ENCODE measurements at places on chromosomes 2 and 18.

GRCh38 chr2:15195813-15196212, 365.3 kb downstream of the NBAS start:
- ATAC-seq, result no peak

DNA sequence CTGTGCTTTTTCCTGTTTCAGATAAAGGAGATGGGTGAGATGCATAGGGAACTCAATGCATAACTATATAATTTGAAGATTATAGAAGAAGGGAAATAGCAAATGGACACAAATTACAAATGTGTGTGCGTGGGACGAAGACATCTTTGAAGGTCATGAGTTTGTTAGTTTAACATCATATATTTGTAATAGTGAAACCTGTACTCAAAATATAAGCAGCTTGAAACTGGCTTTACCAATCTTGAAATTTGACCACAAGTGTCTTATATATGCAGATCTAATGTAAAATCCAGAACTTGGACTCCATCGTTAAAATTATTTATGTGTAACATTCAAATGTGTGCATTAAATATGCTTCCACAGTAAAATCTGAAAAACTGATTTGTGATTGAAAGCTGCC, 16.4 kb upstream of the MSH2 start:
- no peak for ATAC-seq

GRCh38 chr2:75456111-75456510, 104.6 kb downstream of the EVA1A start:
- no peak for ATAC-seq

DNA sequence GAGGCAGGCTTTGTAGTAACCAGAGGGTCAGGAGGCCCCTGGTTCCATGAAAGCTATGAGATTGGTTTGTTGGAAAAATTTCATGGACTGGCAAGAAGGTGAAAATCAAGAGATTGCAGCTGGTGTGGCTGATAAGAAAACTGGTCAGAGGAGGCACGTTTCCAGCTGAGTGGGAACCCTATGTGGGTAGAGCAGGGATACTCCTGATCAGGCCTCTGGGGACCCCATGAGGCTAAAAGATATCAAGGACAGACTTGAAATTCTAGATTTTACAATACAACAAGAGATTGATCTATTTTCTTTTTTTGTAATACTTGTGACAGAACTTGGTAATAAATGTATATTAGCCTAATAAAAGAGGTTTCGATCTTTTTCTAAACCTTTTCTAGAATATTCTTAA, 1615.1 kb downstream of the DPP10 start:
- no peak for ATAC-seq

GRCh38 chr18:76255070-76255683, 239.9 kb downstream of the ZNF516 start:
- ATAC-seq, result no peak

- ATAC-seq, result peak; percentile 47
Measured at GRCh38 chr2:215967590-215968378, 45.6 kb downstream of the MREG start.

- no peak for ATAC-seq
Measured at GRCh38 chr2:41933585-41934320, 114.1 kb upstream of the PKDCC start.

GRCh38 chr2:6791682-6792081, 74.0 kb downstream of the CMPK2 start:
- no peak for ATAC-seq

DNA sequence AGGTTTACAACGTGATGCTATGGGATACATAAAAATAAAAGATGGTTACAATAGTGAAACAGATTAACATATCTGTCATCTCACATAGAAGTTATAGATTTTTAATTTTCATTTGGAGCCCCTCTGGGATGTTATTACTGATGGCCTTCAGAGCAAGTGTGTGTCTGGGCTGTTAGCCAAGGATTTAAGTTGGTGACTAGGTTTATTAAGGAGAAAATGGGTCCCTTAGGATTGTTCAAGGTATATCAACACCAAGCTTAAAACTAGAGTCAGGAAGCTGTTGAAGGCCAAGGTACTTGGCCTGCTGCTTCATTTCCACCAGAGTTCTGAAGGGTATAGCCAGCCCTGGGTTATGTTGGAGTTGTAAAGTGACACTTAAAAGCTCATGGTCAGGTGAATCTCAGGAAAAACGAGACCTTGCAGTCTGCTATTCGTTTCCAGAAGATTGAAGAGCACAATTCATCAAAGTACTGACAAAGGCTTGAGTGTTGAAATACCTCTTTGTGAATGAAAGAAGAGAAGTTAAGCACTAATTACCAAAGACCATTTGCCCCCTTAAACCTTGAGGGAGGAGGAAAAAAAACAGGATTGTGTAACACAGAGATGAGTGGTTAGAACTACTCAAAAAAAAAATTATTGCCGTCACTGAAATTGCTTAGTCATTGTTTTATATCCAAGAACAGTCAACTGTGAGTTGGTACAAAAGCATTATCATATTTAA, 48.4 kb downstream of the MAP2 start:
- no peak for ATAC-seq

DNA sequence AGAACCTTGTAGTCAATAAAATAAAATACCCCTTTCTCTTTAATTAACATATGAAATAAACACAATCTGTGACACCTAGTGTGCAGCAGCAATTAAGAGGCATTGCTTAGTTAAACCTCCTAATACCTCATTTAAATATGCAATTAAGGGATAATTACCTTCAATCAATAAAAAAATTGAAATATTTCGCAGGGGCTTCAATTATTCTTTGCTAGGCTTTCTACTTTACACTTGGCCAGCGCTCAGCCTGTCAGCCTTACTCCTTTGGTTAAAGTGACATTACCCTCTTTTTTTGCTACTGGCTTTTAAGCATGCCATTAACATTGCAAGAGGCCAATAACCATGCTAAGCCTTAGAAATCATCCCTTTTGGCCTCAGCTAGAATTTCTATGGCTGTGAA, 327.5 kb upstream of the ZNF521 start:
- no peak for ATAC-seq

DNA sequence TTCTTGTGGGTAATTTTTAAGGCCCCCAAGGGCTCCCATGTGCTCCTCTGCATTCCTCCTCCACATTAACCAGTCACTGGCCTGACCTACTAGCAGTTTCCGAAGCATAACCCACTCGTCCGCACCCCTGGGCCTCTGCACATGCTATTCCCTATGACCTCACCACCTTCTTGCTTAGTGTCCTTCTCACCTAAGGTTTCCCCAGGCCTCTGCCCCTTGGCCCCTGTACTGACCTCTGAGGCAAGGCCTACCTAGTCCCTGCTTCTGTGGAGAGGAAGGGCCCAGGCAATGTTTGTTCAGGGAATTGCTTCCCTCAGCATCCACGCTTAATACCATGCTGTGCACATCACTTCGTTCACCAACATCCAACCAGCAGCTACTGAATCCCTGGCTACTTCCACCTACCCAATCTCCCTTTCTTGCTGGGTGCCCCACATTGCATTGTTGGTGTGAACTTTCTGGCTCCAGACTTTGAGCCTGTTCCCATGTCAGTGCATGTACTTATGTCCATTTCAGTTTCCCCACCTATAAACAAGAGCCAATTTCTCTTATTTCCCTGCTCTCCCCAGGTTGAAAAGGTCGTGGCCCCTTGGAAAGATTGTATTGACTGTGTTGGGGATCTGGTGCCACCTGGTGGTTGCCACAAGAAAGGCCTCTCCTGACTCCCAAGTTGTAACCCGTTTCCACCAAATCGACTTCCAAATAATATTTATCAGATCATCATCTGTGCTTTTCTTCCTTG, 19.2 kb upstream of the TMEM177 start:
- no peak for ATAC-seq

DNA sequence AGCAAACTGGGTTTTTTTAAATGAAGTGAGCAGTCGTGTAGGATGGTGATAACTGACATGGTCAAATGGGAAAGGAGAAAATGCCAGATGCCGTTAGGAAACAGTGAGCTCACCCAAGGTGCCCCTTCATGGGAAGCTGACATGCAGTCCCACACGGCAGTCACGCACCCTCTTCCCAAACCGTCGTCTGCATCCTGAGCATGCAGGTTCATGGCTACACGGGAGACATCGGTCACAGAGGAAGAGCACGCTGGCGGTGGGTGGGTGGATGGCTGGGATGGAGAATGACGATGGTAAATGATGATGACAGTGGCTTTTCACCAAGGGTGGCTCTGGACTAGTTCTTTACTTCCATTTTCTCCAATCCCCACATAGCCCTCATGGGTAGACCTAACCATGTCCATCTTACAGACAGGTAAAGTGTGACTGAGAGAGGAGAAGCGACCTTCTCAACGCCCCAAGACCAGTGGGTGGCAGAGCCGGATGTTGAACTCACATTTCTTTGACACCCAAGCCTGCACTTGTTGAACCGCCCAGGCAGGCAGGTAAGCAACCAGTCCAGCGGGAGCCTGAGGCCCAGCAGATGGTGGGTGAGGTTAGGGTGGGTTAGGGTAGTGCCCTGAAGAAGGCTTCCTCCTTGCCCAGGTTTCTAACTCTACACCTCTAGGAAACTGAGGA, 44.5 kb downstream of the TNS1 start:
- ATAC-seq, result no peak

DNA sequence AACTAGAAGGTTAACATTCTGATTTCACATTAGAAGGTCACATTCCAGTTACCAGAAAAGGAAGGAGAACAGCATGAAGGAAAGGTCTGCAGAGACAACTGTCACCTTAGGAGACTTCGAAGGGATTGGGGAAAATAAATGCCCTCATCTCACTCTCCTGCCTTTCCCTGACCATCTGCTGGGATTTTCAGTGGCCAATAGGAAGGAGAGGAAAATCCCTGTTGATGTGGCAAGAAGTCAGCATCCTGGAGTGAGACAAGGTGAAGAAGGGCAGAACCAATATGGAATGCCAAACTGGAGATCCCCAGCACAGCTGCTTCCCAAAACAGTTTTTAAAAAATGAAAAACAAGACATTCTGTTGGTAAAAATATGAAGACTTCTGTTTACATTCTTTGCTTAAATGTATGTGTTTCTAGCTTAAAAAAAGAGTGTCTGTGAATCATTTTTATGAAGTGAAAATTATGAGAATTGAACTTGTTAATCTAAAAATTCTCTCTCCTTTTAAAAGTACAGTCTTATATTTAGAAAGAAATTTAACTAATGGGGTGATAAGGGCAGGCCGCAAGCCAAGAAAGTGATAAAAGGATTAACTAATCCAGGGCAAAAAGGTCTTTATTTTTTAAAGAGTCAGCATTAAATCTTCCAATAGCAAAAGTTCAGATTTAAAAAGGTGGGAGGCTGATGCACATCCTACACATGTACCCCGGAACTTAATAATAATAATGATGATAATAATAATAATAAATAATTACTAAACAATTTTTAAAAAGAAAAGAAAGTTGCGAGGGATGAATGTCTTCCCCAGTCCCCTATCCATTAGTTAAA, 160.6 kb upstream of the DOK6 start:
- no peak for ATAC-seq

- ATAC-seq, result peak; percentile 95
Measured at GRCh38 chr2:202238234-202239197, at the start of gene SUMO1. Gene SUMO1 (minus strand): TSS chr2:202238597. CDS start chr2:202238451, 146 bp downstream.

DNA sequence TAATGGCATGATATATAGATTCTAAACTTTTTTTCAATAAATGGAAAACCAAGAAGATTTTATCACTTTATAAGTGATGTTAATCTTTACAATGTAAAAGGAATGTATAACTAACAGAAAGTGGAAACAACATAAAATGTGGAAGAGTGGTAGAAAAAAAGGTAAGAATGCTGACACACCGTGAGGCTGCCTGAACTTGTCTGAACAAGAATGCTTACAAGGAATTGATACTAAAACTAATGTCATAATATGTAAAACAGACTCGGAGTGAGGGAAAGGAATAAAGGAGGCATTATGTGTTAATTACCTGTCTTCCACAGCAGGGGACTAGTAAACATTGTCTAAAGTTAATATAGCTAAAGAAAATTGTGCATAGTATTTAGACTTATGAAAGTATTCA, 958.8 kb upstream of the TMEFF2 start:
- ATAC-seq, result no peak
